ENCODE measurements at places on chromosomes 5 and 9. TPM values are rescaled to one million over a fixed set of nuclear protein-coding genes. Genes with fewer than 3 reads are reported as not detected.

- DNase-seq: no peak
Measured at GRCh38 chr5:173679909-173680630, 63.6 kb upstream of the BOD1 start.

The ORM2 gene
- 1.3 TPM for polyA plus RNA-seq

The PALM2AKAP2 gene
- 23.3 TPM for polyA plus RNA-seq

The SPATA31A1 gene
- polyA plus RNA-seq: not detected

The KCNV2 gene
- 0.19 TPM for polyA plus RNA-seq

- no peak for DNase-seq
Measured at GRCh38 chr9:70878576-70878975, 242.8 kb downstream of the TRPM3 start.

DNA sequence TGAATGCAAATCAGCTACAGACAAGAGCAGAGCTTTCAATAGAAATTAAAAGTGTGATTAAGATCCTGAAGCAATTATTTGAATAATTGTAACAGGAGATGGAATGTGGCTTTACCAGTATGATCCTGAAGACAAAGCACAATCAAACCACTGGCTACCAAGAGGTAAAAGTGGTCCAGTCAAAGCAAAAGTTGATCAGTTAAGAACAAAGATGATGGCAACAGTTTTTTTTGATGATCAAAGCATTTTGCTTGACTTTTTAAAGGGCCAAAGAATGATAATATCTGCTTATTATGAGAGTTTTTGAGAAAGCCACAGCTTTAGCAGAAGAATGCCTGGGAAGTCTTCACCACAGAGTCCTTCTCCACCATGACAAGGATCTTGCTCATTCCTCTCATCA is 409.2 kb downstream of the CSNK1G3 start:
- DNase-seq: no peak

The FOXD4L6 gene
- polyA plus RNA-seq: not detected

GRCh38 chr5:111999286-111999685 is 242.3 kb upstream of the NREP start:
- no peak for DNase-seq

The C9orf50 gene
- 0.54 TPM for polyA plus RNA-seq

- no peak for DNase-seq
Measured at GRCh38 chr5:1565737-1566734, 42.3 kb upstream of the LPCAT1 start.

GRCh38 chr9:89525446-89526374 is 27.8 kb upstream of the SEMA4D start:
- DNase-seq: no peak

DNA sequence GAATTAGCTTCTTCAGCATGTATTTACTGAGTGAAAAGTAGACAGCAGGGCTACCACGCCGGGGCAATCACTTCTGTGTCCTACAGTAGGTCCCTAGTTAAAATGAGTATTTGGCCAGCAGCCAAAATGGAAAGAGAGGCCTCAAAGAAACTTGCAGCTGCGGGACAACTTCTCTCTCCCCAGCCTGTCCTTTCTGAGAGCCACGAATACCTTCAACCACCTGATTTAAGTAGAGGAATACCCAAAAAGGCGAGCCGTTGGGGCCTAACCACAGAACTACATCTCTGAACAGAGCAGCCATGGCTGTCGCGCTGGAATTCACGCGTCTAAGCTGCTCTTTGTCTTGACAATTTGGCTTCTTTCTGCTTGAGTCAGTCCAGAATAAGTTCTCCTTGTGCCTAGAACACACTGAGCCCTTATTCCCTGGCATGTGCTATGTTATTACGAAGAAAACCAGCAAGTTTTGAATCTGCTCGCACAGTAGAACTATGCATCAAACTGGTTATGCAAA is 43.8 kb upstream of the GOLPH3 start:
- no peak for DNase-seq

- DNase-seq: peak; percentile 54
Measured at GRCh38 chr5:172770374-172770674, 671 bp downstream of the DUSP1 start.

The ARHGEF37 gene
- polyA plus RNA-seq: 4.2 TPM

The DMGDH gene
- polyA plus RNA-seq: 2.9 TPM

The PTGDS gene
- polyA plus RNA-seq: 21.1 TPM

DNA sequence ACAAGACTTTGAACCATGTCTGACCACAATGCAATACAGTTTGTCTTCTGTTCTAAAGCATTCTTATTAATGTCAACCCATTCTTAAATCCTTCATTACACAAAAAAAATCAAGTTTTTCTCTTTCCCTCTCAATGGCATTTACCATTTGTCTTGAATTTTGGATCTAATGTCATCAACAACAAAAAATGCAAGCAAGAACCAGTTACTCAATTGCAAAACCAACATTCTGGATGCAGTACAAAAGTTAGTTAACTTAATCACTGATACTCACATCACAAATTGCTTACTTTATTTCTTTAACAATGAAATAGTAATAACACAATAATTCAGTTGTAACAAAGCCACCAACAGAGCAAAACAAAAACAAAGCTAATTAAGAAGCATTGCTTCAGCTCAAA is 6.0 kb downstream of the C9orf40 start:
- no peak for DNase-seq

GRCh38 chr9:124295159-124295794 is 37.5 kb downstream of the NEK6 start:
- DNase-seq: no peak

DNA sequence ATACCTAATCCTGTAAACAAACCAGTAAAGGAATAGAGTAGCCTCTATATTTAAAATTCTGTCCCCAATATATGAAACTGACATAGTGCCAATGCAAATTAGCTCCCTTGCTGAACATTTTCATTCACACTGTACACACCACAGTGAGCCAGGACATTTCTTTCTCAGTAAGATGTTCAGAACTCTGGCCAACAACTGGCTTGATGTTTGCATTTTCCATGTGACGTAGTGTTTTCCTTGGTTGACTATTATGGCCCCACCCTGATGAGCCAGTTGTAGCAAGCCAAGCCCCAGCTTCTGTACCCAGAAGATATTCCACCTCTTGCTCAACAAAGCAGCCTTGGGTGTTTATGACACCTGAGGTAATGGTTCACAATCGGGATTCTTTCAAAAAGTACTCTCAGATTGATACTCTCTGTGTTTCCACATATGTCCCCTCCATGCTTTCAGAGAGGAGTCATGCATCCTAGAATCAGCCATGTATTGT is 17.7 kb upstream of the ANXA1 start:
- DNase-seq: no peak

The PNPLA7 gene
- polyA plus RNA-seq: 4.7 TPM

- DNase-seq: no peak
Measured at GRCh38 chr5:72767289-72768010, 49.0 kb upstream of the TNPO1 start.

The THOC3 gene
- polyA plus RNA-seq: 87.4 TPM

The GCNT1 gene
- polyA plus RNA-seq: 6.7 TPM

GRCh38 chr5:9927521-9927997 is 297.4 kb upstream of the TAS2R1 start:
- DNase-seq: no peak

The NUTM2F gene
- polyA plus RNA-seq: 0.36 TPM

DNA sequence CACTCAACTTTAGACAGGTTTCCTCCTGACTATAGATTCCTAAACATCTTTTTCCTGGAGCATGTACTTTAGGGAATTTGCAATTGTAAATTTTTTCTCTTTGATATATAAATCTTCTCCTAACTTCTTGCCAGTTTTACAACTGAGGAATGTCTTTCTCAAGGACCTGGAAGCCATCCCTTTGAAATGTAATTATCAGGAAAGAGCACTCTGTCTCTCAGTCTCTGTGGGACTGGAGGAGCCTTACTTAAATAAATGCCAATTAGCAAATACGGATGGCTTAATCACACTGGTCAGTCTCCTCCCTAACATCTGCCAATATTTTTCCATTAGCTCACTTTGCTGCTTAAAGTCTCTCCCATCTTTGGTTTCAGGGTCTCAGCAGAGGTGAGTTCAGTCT is 344.3 kb upstream of the ARRDC3 start:
- no peak for DNase-seq

DNA sequence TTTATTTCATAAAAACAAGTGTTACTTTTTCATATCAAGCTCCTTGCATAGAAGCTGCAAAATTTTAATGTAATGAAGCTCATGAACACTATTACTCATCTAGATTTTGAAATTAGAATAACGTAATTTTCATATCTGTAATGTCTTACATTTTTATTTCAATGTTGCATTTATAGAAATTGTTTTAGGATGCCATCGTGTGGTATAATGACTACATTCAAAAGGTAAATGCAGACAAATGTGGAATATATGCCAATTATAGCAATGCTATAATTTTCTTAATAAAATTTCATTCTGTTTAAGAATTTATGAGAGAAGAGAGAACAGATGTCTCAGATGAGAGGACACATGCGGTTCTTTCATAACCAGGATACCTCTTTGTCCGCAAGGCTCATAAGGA is 230.2 kb downstream of the TMEM232 start:
- DNase-seq: no peak

GRCh38 chr9:2967766-2968165 is 123.9 kb upstream of the PUM3 start:
- no peak for DNase-seq

DNA sequence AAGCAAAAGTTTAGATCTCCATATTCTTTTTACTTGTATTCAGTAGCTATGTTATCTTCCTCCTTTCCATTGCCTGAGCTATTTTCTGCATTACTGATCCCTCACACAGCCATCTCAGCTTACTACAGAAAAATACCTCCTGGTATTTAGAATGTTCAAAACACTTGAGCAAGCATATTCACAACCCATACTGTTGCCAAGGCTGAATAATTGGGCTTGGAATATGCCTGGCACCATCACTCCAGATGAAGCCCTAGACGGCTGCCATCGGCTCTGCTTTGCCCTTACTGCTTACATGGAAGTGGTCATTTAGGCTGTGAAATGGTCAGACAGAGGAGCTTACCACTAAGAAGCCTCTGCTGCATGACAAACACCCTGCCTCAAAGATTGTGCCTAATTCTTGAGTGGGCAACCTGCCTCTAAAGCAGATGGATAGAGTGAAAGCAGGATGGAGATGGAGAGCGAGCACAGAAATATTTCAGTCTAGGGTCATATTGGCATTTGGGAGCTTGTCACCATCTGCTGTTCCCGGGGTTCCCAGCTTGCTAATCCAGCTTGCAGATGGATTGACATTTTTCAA is 92.5 kb upstream of the TAS2R1 start:
- no peak for DNase-seq

GRCh38 chr5:90279091-90279490 is 130.5 kb downstream of the CETN3 start:
- no peak for DNase-seq

- DNase-seq: no peak
Measured at GRCh38 chr5:102670224-102670836, 84.8 kb upstream of the PAM start.

The ARL10 gene
- polyA plus RNA-seq: 20.7 TPM

The SHC3 gene
- 13.5 TPM for polyA plus RNA-seq

DNA sequence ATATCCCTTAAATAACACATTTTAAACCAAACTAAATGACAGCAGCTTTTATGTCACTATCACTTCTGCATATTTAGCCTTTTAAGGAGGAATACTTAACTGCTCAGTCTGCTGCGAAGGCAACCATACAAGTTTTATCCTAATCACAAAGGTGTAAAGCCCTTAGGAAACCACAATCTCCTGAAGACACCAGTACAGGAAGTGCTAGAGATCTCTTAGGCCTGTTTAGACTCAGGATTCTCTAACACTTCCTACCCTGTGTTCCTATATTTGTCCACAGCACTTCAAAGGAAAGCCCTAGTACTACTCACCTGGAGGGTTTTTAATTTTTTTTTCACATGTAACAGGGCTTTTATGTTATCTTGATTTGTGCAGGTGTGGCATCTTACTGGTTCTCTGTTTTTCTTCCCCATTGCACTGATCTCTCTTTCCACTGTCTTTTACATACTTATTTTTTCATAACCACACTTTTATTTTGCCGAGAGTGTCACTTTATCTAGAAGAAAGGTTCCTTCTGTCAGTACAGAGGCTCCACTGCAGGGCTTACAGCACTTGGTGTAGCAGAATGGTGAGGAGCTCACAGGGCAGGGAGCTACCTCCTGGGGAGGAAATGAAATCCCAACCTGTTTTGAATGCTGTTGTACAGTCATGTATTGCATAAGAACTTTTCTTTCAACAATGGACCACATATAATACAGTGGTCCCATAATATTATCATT is 1060.6 kb upstream of the ACO1 start:
- DNase-seq: no peak

- DNase-seq: no peak
Measured at GRCh38 chr5:81183811-81184748, 49.0 kb upstream of the CKMT2 start.

DNA sequence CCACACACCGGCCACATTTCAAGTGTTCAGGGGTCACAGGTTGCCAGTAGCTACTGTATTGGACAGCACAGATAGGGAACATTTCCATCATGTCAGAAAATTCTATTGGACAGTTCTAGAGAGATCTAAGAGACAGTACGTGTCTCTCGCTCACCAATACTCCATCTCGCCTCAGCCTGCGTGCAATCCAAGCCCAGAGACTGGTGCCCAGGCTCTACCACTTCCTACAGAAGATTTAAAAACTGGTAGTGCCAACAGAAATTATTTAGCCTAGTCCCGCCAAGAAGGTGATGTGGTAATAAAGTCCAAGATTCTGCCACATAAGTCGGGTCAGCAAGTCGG is 390 bp upstream of the SNX2 start:
- no peak for DNase-seq

The CTSV gene
- polyA plus RNA-seq: 3.2 TPM

DNA sequence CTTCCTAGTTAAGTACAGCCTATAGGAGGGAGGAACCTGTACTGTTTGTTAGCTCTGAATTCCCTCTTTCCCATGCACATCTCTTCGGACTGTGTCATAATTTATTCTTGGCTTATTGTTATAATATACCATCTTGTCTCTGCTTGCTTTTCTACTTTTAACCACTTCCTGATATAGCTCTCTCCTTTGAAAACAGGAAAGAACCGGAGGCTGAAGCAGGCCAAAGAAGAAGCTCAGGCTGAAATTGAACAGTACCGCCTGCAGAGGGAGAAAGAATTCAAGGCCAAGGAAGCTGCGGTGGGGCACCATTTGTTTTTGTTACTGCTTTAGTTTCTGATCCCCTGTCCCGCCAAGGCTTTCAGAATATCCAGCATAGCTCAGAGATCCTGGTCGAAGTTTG is 4.8 kb downstream of the ATP6V1G1 start:
- DNase-seq: no peak

- DNase-seq: no peak
Measured at GRCh38 chr5:130066644-130067043, 162.4 kb downstream of the CHSY3 start.

The RALGPS1 gene
- 20.3 TPM for polyA plus RNA-seq

The CLIC3 gene
- 43.8 TPM for polyA plus RNA-seq

The FCN2 gene
- polyA plus RNA-seq: not detected

Measured in right lung (tissue), 10 donors.